Stimulated activated CD8-positive, alpha-beta memory T cell treated with anti-CD3 and anti-CD28 coated beads, Interleukin-4, amount 100 ng/mL, for 48 hours (primary cell): ENCODE measurements at places on chromosomes 1 and 21.

- no peak for DNase-seq
Observed at GRCh38 chr1:14809191-14809981, 210.9 kb downstream of the KAZN start.

DNA sequence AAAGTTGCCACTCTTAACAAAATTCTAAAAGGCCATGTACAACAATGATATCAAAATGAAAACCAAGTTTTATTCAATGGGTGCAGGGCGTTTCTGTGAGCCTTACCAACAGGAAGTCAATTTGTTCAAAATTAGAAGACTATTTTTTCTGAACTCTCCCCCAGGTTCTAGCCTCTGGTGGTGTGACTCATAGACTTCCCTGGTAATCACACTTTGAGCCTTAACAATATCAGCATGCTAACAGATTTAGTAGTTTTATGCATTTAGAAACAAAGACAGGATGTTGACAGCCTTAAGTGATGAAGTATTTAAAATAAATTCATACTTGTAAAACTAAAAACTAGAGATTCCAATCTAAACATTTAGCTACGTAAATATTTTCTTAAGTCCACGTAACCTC, 88.4 kb downstream of the LRRC8C start:
- no peak for DNase-seq

GRCh38 chr1:201421041-201421440, 489 bp downstream of the TNNI1 start:
- no peak for DNase-seq

DNA sequence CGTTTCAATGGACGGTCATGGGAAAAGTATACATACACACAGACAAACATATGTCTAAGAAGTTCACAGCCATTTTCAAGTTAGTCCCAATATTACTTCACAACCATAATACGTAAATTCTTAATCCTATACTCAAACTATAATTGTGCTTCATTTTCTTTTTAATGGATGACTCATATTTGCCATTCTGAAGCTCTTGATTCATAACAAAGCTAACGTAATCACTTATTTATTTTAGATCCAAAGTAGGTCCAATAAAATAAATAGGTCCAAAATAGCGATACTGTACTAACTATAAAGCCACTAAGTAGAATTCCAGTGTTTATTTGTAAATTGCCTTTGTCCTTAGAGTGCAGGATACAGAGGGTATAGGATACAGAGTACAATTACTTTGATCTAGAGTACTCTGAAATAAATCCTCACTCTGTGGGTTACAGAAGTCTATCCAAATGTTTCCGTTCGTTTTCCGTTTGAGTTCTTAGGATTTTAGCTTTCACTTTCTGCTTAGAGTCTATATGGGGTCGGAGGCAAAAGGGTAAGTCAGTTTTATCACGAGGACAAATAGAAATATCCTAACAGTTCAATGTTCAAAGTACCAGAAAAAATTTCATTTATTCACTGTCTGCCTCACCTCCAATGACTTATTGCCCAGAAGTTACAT, 8.8 kb upstream of the C1orf115 start:
- no peak for DNase-seq

- DNase-seq: no peak
Observed at GRCh38 chr1:48704736-48705135, 72.0 kb downstream of the BEND5 start.

- DNase-seq: no peak
Observed at GRCh38 chr1:86823386-86823785, 90.5 kb downstream of the SELENOF start.

DNA sequence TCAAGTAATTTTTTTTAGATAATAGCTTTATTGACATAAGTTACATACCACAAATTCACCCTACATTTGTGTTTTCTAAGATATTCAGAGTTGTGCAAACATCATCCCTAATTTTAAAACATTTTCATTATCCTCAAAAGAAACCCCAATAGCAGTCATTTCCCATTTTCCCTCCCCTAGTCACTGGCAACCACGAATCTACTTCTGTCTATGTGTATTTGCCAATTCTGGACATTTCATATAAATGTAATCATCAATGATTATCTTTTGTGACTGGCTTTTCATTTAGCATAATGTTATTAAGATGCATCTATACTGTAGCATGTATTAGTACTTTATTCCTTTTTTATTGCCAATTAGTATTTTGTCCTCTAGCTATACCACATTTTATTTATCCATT, 88.8 kb upstream of the SLFNL1 start:
- DNase-seq: no peak

DNA sequence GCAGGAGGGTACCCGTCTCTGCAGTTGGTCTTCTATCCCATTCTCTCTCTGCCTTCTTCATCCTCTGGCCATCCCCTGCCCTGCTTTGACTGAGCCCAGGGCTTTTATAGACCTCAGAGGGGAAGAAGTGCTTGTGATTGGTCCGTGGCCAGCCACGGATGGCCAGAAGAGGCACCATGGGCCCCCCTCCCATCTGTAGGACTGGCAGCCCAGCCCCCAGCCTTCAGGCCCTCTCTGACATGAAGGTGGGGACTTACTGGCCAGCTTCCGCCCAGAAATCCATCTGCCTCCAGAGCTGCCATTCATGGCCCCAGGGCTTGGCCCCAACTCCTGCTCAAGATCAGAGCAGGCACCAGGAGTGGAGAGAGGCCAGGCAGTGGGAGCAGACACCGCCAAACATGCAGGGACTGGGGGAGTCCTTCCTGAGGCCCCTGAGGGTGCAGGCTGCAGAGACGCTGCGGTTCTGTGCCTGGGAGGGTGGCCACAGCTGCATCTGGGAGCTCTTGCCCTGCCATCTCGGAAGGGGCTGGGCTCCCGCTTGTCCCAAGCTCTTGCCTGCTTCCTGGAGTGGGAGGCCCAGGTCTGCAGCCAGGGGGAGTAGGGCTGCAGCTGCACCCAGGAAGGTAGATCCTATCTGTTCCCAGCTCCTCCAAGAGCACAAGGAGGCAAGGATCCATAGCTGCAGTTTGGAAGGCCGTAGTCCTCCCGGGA, 698.6 kb upstream of the B3GALT2 start:
- DNase-seq: no peak

DNA sequence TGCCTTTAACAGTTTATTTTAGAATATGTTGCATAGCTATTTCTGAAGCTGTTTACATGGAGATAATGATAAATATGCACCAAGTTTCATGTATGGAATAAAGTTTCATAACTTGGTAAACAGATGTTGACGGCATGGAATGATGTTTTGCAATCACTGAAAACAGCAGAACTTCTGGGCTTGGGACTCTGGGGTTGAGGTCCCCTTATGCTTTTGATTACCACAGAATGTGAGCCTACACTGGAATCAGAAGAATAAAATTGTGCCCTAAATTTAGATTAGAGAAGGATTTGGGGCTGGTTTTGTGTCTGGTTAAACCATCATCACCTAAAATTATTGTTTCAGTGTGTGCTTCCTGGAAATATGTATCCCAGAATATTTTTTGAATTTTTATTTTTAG, 11.1 kb downstream of the KRTAP24-1 start:
- no peak for DNase-seq

DNA sequence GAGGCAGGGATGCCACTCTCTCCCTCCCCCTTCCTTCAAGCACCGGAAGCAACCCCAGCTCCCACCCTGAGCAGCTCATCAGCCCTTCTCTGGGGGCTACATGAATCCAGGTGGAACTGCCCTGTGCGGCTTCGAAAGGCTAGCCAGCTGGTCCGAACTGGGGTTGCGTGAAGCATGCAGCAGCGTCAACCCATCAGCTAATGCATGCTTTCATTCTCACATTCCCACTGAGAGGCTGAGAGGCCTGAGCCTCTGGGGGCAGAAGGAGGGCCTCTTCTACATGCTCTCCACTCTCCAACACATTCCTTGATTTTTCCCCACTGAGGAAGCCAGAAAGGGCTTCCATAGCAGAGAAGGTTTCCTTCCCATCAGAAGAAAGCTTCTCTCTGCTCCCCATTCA, 5.6 kb downstream of the RXRG start:
- no peak for DNase-seq

DNA sequence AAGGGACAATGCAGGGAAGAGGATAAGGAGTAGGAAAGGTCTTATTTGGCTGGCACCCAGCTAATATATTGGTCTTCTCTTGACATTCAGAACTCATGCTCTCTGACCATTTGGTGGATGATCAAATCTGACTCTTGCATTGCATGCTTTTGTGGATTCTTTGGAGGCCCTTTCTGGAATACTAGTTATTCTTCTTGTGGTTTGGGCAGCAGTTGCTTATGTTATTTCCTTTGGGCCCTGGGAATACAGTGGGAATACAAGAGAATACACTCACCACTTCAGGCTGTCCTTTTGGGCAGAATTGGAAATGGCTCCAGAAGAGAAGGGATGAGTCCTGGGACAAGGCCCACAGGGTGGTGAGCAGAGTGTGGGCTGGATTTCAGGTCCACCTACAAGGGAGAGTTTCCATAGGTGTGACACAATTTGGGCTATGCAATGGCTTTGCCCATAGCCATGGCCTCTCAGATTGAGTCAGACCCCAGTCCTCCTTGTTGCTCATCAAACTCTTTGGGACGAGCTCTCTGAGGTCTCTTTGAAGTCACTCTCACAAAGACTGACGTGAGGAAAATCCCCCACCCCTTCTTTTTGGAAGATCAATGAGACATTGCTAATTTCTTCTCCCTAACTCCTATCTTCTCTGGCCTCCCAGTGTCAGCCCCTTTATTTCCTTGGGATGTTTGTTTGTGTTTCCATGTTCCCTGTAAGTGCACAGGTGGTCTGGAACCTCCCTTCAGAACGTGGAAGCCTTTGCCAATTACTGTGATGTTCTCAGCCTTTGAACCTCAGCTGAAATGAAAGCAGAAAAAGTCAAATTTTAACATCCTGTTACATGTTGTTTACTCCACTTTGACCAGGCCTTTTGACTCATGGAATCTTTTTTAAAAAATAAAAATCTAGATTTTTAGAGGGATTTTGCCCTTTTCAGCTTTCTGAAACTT, 19.4 kb downstream of the HSD11B1 start:
- peak; percentile 64 for DNase-seq

DNA sequence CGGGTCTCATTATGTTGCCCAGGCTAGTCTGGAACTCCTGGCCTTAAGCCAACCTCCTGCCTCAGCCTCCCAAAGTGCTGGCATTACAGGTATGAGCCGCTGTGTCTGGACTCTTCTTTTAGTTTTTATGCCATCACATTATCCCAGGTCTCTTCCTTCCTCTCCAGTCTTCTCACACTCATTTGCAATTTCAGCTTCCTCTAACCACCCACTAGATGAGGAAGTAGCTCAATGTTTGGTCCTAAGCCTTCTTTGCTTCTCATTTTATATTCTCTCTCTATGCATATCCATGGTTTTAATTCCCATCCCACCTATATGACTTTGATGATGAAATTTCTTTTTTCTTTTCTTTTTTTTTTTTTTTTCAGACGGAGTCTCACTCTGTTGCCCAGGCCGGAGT, 3.1 kb upstream of the ZBTB8A start:
- no peak for DNase-seq

DNA sequence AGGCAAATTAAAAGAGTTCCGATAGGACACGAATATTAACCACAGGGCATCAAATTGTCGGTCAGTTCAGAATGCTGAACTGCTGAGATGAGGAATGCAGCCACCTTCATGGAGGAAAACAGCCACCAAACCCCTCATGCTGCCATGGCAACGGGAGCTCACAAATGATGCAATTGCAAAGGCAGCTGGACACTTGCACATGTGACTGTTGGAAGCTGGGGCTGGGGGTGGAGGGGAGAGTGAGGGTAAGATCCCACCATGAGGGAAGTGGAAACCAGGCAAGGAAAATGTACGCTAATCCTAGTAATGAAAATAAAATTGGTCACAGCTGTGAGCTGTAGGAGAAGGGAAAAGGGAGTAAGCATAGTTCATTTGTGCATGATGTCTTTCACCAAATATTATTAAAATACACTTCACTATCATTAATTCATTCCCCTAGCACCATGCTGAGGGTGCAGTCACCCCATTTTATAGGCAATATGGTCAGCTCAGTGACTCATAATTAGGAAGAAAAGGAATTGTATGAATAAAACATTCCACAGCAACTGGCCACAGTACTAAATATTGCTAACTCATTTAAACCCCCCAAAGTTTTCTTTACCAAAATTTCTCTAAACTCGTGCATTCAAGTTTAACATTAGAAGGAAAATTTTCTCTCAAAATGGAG, 15.3 kb downstream of the BECN2 start:
- DNase-seq: no peak

DNA sequence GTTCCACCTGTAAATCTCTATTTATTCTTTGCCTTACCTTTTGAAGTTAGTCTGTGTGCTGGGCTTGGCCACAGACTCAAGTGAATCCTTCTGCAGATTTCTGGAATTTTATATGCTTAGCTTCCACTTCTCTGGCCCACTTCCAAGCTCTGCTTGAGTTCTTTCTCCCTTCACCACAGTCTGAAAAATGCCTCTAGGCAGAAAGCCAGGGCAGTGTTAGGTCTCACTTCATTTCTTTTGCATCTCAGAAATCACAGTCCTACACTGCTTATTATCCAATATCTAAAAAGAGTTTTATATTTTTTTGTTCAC, 48.9 kb downstream of the INKA2 start:
- no peak for DNase-seq

- DNase-seq: no peak
Observed at GRCh38 chr1:65387821-65388220, 32.6 kb upstream of the LEPR start.

- no peak for DNase-seq
Observed at GRCh38 chr21:43733060-43733459, 14.1 kb downstream of the PDXK start.

DNA sequence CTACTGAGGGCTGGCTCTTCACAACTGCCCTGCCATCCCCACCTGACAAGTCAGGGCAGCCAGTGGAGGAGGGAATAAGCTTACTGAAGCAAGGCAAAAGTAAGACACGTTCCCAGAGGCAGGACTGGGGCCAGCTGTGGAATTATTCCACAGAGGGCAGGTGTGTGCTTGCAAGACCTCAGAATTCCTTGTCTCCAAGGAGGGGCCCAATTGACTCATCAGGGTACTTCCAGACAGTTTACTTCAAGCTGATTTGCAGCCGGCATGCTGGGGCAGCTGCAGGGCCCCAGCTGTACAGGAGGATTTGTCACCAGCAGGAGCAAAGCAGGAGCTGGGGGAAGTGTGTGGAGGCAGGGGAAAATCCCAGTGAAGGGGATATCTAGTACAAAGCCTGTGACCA, 167.5 kb upstream of the CAMK1G start:
- DNase-seq: no peak

GRCh38 chr1:12447307-12447706, 170.7 kb downstream of the DHRS3 start:
- DNase-seq: no peak
